Heart right ventricle (tissue), 16 donors: ENCODE measurements at places on chromosomes 7 and 10. TPM values are rescaled to one million over a fixed set of nuclear protein-coding genes. Genes with fewer than 3 reads are reported as not detected.

DNA sequence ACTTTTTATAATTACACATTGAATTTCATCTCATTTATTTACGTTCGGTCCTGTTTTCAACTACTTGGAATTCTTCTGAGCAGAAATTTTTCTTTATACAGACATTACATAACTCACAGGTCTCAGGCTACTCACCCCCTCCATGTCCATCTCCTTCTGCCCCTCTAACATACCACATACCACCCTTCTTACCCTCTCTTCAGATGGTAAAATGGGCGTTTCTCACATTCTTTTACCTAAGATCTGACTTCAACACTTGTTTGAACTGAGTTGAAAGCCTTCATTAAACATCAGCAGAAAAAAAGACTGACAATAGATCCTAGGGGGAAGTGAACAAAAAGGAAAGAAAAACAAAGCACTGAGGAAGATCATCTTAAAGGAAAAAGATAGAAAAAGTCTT, 309.7 kb downstream of the CTNNA3 start:
- H3K27ac ChIP-seq = no peak overlapping the region
- no peaks in the 10 kb centered on the region for H3K27me3 ChIP-seq
- no peaks in the 10 kb centered on the region for H3K4me1 ChIP-seq
- no peak overlapping the region for H3K4me3 ChIP-seq

GRCh38 chr10:62348029-62348428, 26.1 kb upstream of the ZNF365 start:
- no peak overlapping the region for H3K4me3 ChIP-seq
- no peak overlapping the region for H3K27ac ChIP-seq
- no peaks in the 10 kb centered on the region for H3K36me3 ChIP-seq
- H3K27me3 ChIP-seq = no peaks in the 10 kb centered on the region
- no peaks in the 10 kb centered on the region for H3K4me1 ChIP-seq

DNA sequence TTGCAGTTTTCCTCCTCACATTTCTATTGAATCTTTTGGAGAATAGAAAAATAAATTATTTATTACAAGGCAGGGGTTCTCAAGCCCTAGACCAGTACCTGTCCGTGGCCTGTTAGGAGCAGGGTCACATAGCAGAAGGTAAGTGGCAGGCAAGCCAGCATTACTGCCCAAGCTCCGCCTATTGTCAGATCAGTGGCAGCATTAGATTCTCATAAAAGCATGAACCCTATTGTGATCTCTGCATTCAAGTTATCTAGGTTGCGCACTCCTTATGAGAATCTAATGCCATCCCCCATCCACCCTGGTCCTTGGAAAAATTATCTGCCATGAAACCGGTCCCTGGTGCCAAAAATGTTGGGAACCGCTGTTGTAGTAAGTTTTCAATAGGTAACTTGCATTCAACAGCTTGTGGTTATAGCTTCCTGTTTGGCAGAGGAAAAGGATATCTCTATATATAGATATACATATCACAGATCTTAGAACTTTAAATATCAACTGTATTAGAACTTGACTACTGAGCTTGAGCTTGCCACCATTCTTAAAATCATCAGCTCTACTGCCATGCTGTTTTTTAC, 165.1 kb downstream of the AHR start:
- H3K36me3 ChIP-seq = no peaks in the 10 kb centered on the region
- no peak overlapping the region for H3K4me3 ChIP-seq
- no peaks in the 10 kb centered on the region for H3K4me1 ChIP-seq
- H3K27me3 ChIP-seq = no peaks in the 10 kb centered on the region

DNA sequence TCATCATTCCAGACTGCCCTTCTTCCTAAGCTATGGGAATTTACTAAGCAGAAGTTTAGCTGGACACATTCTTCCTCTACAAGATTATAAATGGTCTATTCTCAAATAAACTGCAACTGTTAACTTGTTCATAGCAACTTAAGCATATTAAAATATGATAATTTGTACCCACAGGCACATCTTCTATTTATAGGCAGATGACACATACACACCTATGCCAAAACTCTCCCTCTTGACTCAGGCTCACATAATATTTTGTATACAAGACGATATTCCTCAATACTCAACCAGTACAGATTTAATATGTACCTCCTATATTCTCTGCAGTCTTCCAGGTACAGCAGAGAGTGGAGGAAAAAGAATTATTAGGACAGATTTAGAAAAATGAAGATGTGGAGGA, 232.7 kb upstream of the KIAA1217 start:
- no peaks in the 10 kb centered on the region for H3K4me1 ChIP-seq
- H3K27me3 ChIP-seq = no peaks in the 10 kb centered on the region
- H3K36me3 ChIP-seq = no peaks in the 10 kb centered on the region
- H3K27ac ChIP-seq = no peak overlapping the region

GRCh38 chr10:15652117-15652516, 67.6 kb downstream of the ITGA8 start:
- no peak for DNase-seq
- no peaks in the 10 kb centered on the region for H3K4me1 ChIP-seq
- no peaks in the 10 kb centered on the region for H3K27me3 ChIP-seq
- H3K36me3 ChIP-seq = no peaks in the 10 kb centered on the region
- H3K27ac ChIP-seq = no peak overlapping the region

The THAP5 gene
- polyA plus RNA-seq = 7.2 TPM

DNA sequence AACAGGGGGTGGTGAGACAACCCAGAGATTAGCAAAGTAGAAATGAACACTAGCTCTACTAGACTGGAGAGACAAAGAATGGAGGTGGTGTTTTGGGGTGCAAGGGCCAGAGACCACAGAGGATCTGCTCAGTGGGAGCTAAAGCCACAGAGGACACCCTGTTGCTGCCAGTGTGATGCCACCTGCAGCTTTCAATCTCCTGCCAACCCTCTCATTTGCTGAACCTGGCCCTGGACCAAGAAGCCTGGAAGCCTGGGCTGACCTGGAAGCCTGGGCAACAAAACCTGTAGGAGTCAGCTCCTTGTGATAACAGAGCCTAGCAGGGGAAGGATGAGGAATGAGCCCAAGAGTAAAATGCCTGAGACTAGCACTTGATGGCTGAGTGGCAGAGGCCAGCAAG, 81.1 kb upstream of the ADO start:
- H3K36me3 ChIP-seq = no peaks in the 10 kb centered on the region
- H3K27me3 ChIP-seq = no peaks in the 10 kb centered on the region
- H3K4me3 ChIP-seq = no peak overlapping the region
- H3K4me1 ChIP-seq = no peaks in the 10 kb centered on the region

The AKR1C8 gene
- polyA plus RNA-seq = not detected

DNA sequence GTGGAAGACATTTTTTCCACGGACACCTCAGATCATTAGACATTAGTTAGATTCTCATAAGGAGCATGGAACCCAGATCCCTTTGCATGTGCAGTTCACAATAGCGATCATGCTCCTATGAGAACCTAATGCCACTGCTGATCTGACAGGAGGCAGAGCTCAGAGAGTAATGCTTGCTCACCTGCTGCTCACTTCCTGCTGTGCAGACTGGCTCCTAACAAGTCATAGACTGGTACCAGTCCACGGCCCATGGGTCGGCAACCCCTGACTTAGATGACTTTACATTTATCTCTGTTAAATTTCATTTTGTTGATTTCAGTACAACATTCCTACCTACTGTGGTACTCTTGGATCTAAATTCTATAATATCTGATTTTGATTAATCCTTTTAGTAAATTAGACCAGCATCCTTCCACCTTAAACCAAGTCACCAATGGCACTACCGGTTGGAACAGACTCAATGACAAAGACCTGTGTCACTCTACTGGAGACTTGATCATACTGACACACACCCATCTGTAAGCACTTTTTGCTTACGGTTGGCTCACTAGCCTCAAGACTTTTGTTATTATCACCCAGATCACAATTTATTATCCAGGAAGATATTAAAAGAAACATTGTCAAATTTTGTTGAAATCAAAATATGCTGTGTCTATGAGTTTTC, 8.0 kb upstream of the CCDC71L start:
- no peak for DNase-seq
- no peak overlapping the region for H3K4me3 ChIP-seq
- H3K27ac ChIP-seq = no peak overlapping the region
- H3K4me1 ChIP-seq = no peaks in the 10 kb centered on the region
- no peaks in the 10 kb centered on the region for H3K27me3 ChIP-seq

The IL15RA gene
- polyA plus RNA-seq = 18.7 TPM

DNA sequence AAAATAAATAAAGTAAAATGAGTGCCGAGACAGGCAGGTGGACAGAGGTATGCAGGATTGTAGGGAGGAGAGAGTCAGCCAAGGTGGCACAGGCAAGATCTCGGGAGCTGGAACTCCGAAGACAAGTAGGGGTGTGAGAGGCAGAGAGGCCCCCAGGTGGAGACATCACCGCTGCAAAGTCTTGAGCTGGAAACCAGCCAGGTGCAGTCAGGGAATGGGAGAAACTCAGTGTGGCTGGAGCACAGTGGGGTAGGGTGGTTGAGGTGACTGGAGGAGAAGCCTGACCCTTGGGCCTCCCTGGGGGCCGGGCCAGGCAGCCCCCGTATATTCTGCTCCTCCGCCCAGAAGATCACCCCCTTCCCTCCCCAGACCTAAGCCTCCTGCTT, 4.2 kb downstream of the EPHB4 start:
- H3K36me3 ChIP-seq = peaks cover 57% of the 10 kb centered on the region
- H3K4me3 ChIP-seq = no peak overlapping the region
- H3K4me1 ChIP-seq = peaks cover 5% of the 10 kb centered on the region

GRCh38 chr10:11616021-11616420, 4.6 kb upstream of the USP6NL start:
- H3K27ac ChIP-seq = no peak overlapping the region
- no peaks in the 10 kb centered on the region for H3K36me3 ChIP-seq
- no peaks in the 10 kb centered on the region for H3K27me3 ChIP-seq
- no peaks in the 10 kb centered on the region for H3K4me1 ChIP-seq

The LRRC61 gene
- polyA plus RNA-seq = 1.2 TPM

- H3K27me3 ChIP-seq = no peaks in the 10 kb centered on the region
- no peak overlapping the region for H3K4me3 ChIP-seq
- H3K4me1 ChIP-seq = no peaks in the 10 kb centered on the region
- DNase-seq = no peak
These were observed 89.3 kb downstream of the MGMT start for GRCh38 chr10:129556316-129556715.

DNA sequence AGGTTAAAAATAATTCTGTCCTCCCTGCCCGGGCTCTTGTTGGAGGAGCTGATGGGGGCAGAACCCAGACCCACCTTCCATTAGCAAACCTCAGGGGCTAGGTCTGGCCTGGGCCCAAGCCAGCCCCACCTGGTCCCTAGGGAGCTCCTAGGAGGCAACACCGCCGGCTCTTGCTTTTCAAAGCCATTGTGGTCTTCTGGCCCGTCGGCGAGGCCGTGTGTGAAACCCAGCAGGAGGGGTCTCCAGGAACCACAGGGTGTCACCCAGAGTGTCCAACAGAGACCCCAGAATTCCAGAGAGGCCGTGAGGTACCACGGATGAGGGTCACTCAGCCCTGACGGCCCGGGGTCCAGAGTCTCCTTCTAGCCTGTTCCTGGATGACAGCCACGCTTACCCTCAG, 16.6 kb upstream of the PDGFA start:
- H3K27me3 ChIP-seq = no peaks in the 10 kb centered on the region
- H3K4me1 ChIP-seq = peaks cover 12% of the 10 kb centered on the region
- DNase-seq = no peak
- H3K36me3 ChIP-seq = no peaks in the 10 kb centered on the region

The TMEM196 gene
- not detected for polyA plus RNA-seq

The MSS51 gene
- polyA plus RNA-seq = 5.6 TPM

GRCh38 chr10:21675157-21675796, 141.2 kb downstream of the MLLT10 start:
- H3K4me1 ChIP-seq = no peaks in the 10 kb centered on the region
- no peak for DNase-seq
- H3K27ac ChIP-seq = no peak overlapping the region
- H3K36me3 ChIP-seq = peaks cover 10% of the 10 kb centered on the region
- H3K4me3 ChIP-seq = no peak overlapping the region

The NPFFR1 gene
- not detected for polyA plus RNA-seq

The SPDYE11 gene
- polyA plus RNA-seq = not detected

The GSDME gene
- 5.6 TPM for polyA plus RNA-seq

DNA sequence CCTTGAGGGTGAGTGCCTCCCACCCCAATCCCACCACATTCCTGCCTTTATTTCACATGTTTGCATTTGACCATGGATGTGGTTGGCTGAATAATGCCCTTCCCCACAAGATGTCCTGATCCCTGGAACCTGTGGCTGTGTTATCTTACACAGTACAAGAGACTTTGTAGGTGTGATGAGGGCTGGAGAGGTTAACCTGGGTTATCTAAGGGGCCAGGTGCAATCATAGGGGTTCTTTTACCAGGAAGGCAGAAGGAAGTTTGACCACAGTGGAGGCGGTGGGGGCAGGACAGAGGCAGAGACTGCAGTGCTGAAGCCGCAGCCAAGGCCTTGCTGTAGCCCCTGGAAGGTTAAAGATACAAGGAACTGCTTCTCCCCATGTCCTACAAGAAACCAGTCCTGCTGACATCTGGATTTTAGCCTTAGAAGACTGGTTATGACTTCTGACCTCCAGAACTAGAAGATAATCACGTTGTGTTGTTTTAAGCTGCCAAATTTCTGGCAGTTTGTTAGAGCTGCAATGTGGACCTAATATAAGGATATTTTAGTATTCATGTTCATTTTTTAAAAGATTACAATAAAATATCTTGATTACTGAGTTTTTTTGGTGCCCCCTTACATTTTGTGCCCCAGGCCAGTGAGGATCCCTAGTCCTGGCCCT, 136.6 kb downstream of the ARHGAP22 start:
- peaks cover 6% of the 10 kb centered on the region for H3K27me3 ChIP-seq
- H3K4me3 ChIP-seq = no peak overlapping the region
- no peaks in the 10 kb centered on the region for H3K36me3 ChIP-seq
- no peaks in the 10 kb centered on the region for H3K4me1 ChIP-seq

DNA sequence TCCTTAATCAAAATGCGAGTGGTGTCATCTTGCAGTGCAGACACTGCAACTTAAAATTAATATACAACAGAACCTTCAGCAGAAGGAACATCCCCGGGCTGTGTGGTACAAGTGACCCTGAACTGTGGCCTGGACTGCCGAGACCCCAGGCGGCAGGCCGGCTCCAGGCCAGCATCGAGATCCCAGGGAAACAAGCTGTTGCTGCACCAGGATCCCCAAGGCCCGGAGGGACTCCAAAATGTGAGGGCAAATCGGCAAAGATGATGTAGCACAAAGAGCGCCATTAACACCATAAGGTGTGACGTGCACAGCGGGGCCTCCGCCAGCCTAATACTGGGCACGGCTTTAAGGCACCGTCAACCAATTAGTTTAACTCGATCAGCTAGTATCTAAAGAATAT, 73.9 kb downstream of the EBF3 start:
- no peak for DNase-seq
- H3K27me3 ChIP-seq = no peaks in the 10 kb centered on the region
- peaks cover 34% of the 10 kb centered on the region for H3K4me1 ChIP-seq
- H3K36me3 ChIP-seq = no peaks in the 10 kb centered on the region

The GBX1 gene
- 1.0 TPM for polyA plus RNA-seq
